NCI-H345 (cell line): ENCODE measurements at places on chromosomes 2 and 18.

GRCh38 chr2:136212426-136213378 lies 94.8 kb upstream of the CXCR4 start:
- DNase-seq: no peak

- no peak for DNase-seq
Measured at GRCh38 chr18:75183973-75184493, 24.9 kb downstream of the PTGR3 start.

DNA sequence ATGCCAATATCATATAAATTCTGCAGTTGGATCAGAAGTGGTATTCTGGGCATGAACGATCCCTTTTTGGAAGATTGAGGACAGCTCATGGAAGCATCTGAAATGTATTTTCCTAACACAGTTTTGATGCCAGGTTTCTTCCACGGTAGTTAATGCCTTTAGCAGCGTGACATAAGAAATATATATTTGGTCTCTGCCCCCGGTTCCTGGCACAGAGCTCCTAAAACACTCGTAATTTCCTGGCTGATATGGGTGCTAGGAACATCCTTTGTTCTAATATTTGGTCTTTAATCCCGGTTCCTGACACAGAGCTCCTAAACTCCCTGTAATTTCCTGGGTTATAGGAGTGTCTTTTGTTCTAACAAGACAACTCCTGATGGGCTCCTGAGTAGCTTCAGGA lies 8.2 kb upstream of the CABLES1 start:
- DNase-seq: no peak

DNA sequence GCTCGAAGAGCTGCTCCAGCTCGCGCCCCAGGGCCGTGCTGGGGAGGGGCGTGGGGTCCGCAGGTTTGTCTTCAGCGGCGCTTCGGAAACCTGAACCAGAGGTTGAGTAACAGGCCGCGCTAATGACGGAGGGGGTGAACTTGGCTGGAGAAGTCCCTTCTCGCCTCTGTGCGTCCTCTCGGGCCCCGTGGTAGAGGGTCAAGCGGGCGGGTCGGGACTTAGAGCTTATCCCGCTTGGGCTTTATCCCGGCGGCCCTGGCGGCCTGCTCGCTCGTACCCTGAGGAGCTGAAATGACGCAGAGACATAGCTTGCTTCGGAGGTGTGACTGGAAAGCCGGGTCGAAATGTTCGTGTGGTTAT lies 479 bp downstream of the RNMT start:
- DNase-seq: peak; percentile 43

- no peak for DNase-seq
Measured at GRCh38 chr2:58416696-58417095, 175.6 kb upstream of the FANCL start.

DNA sequence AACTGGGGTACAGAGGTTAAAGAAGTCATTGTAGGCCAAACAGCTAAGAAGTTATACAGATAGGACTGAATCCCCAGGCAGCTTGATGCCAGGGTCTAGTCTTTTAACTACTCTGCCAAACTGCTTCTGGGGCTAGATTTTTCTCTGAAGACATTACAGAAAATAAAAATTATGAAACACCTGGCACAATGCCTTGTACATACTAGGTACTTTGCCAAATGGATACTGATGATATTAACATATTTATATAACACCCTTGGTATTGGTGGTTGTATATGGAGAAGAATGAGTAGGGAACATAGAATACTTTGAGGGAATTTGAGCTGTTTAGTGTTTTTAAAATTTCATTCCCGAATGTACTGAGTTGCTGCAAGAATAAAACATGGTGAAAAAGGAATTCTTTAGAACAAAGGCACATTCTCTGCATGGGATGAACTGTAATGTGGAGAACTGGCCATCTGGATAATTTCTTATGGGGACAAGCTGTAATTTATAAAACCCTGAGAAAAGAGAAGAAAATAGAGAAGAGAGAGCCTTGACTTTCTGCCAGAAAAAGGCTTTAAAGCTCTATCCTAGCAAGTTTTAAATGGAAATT lies 210.9 kb upstream of the TMEM200C start:
- no peak for DNase-seq

DNA sequence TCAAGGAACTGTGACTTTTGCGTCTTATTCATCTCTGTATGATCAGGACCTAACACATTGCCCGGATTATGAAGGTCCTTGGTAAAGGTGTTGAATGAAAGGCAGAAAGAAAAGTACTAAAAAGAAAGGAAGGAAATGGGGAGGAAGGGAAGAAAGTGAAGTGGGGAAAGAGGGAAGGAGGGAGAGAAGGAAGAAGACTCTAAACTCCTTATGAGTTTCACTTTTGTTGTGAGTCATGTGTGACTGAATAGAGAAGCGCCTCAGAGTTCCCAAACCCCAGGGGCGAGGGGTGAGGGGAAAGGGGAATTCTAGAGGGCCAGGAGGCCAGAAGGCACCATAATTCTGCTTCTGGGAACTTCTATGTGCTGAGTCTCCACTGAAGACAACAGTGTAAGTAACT lies 30.9 kb upstream of the OSBPL6 start:
- DNase-seq: no peak

GRCh38 chr2:69742322-69742952 lies 503 bp downstream of the ANXA4 start:
- DNase-seq: no peak

- no peak for DNase-seq
Measured at GRCh38 chr2:220931491-220931890, 640.6 kb downstream of the EPHA4 start.

- DNase-seq: peak; percentile 89
Measured at GRCh38 chr2:106745468-106745867, 140.5 kb downstream of the ST6GAL2 start.

GRCh38 chr2:85902496-85902895 lies 13.7 kb upstream of the ST3GAL5 start:
- DNase-seq: no peak

- no peak for DNase-seq
Measured at GRCh38 chr2:129887688-129888266, 91.7 kb upstream of the RAB6C start.

DNA sequence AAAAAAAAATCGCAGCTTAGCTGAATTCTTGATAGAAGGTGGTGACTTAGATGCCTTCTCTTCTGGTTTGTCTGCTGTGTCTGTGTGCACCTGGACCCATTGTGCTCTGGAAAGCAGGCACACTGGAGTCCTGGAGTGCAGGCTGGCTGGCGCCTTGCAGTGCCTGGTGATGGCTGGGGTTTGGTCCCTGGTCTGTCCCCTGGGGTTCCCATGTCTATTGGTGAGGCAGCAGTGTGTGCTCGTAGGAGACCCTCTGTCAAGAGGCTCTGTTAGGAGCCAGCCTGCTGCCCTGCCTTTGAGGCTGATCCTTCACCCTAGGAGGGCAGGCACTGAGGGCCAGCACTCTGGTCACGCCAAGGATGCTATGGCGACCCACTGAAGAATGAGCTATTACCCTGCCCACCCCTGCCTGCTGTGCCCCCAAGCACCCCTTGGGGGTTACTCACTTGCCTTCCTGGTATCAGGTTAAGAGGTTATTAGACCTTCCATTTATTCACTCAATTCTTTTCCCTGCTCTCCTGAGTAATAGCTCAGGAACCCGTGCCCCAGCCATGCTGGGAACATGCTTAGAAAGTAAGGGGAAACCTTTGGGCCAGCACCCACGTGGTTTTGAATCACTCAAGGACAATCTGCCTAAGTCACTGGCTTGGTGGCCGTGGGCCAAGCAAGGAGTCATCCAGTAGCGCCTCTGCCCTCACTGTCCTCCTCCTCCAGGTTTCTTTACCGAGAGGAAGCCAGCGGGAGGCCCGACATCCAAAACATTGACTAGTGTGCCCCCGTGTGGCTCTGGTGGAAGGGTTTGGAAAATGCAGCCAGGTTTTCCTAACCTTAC lies 284.5 kb downstream of the PRKCE start:
- peak; percentile 88 for DNase-seq
